Neural progenitor cell (in vitro differentiated cells): ENCODE measurements at places on chromosomes 7 and 10.

- DNase-seq = no peak
These were observed 213.5 kb downstream of the PTPRN2 start for GRCh38 chr7:158374146-158374545.

GRCh38 chr10:2891073-2891769 is 176.1 kb upstream of the PFKP start:
- no peak for DNase-seq

DNA sequence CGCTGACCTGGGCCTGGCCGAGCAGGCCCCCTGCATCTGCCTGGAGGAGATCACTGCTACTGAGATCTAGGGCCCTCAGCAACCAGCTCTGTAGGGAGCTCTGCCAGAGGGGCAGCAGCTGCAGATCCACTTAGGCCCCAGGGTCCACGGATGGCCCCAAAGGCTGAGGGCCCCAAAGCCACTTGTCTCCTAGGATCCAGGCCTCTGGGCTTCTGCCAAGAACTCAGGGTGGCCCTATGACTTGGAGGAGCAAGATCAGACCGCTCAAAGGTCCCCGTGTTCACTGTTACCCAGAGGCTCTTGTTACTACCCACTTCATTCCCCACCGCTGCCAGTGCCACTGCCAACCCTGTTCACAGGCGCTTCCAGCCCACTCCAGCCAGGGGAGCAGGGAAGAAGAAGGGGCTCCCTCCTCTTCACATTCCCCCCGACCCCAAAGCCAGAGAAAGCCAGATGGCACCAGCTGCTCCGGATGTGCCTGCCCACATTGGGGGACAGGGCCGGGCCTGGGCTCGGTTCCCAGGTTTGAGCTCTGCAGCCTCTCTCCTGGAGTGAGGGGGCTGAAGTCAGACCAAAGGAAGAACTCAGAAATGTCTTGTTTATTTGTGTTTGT is 7.6 kb downstream of the LZTS2 start:
- no peak for DNase-seq

- DNase-seq = no peak
These were observed 69.1 kb downstream of the SCRN1 start for GRCh38 chr7:29920491-29920890.

- no peak for DNase-seq
These were observed 93.7 kb downstream of the SVOPL start for GRCh38 chr7:138607216-138608126.

- no peak for DNase-seq
These were observed 24.2 kb downstream of the DOCK1 start for GRCh38 chr10:126929391-126929790.
